ENCODE measurements at places on chromosomes 12 and 14. TPM values are rescaled to one million over a fixed set of nuclear protein-coding genes. Genes with fewer than 3 reads are reported as not detected.

The YLPM1 gene
- 40.7 TPM for total RNA-seq

The GLIPR1L1 gene
- not detected for total RNA-seq

The POMT2 gene
- total RNA-seq: 21.0 TPM

The NKX2-8 gene
- total RNA-seq: not detected

The TMEM117 gene
- 20.1 TPM for total RNA-seq

The ANO4 gene
- 0.41 TPM for total RNA-seq

The C12orf42 gene
- not detected for total RNA-seq

The COQ6 gene
- total RNA-seq: 31.6 TPM

The ARF3 gene
- 37.9 TPM for total RNA-seq

The IL26 gene
- total RNA-seq: not detected

- DNase-seq: no peak
Measured at GRCh38 chr12:9331218-9331626, 123.0 kb upstream of the PZP start.

- no peak for DNase-seq
Measured at GRCh38 chr14:103301512-103302354, 32.3 kb upstream of the EIF5 start.

DNA sequence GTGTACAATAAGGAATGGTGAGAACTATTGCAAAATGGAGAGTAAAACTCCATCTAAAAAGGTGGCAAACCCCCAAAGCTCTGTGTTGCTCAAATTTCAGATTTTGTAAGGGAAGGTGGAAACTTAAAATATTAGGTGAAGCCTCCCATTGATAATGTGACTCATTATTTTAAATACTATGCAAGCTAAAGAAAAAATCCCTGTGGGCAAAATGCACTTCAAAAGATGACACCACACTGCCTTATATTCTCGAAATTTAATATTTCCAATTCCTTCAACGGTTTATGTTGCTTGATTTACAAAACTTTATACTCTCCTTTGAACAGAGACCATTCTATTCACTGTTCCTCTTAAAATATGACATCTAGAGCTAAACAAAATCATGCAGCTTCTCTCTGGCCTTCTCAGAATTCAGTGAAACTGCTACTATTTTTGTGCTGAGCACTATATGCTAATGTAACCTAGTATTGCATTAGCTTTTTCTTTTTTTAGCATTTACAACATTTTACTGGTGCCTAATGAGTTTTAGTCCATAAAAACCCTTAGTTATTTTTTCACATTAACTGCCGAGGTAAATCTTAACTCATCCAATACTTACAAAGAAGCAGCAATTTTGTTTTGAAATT lies 297.7 kb downstream of the SYT1 start:
- no peak for DNase-seq

DNA sequence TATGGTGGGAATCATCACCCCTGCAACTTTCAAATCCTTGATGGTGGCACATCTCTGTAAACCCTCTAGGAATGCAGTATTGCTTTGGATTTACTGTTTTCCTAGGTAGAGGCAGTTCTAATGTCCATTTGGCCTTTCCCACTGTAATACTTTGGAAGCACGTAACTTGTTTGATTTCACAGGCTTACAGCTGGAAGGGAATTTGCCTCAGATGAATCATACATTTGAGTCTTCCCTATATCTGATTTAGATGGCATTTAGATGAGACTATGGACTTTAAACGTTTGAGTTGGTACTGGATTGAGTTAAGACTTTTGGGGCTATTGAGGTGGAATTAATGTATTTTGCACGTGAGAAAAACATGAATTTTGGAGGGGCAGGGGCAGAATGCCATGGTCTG lies 35.9 kb downstream of the DAAM1 start:
- no peak for DNase-seq

- no peak for DNase-seq
Measured at GRCh38 chr12:115794659-115795081, 482.8 kb downstream of the MED13L start.

GRCh38 chr12:20245491-20245890 lies 122.8 kb upstream of the PDE3A start:
- no peak for DNase-seq

GRCh38 chr12:60100160-60100559 lies 504.3 kb downstream of the SLC16A7 start:
- DNase-seq: no peak

DNA sequence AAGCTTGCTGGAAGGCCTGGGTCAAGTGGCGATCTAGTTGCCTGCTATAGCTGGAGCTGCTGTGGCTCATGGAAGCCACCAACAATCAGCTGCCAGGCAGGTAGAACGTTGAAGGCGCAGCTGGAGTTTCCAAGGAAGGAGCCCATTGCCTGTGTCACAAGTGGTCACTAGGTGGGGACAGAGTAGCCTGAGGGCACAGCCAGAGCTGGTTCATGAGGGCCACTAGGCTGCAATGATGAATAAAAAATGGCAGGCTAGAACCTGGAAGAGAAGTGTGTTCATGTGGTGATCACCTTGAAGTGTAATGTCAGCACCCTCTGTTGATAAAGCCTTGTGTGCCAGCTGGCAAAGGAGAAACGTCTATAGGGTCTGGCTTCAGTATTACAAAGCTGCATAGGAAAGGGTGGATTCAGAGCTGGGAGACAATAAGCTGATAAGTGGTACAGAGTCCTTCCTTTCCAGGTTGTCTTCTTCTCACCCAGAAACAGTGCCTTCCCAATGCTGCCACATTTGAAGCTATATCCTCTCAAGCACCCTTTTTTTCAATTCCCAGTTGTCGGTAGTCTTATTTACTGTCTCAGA lies 165.8 kb downstream of the EMP1 start:
- peak; percentile 71 for DNase-seq

GRCh38 chr12:32049956-32050355 lies 56.7 kb upstream of the BICD1 start:
- no peak for DNase-seq

DNA sequence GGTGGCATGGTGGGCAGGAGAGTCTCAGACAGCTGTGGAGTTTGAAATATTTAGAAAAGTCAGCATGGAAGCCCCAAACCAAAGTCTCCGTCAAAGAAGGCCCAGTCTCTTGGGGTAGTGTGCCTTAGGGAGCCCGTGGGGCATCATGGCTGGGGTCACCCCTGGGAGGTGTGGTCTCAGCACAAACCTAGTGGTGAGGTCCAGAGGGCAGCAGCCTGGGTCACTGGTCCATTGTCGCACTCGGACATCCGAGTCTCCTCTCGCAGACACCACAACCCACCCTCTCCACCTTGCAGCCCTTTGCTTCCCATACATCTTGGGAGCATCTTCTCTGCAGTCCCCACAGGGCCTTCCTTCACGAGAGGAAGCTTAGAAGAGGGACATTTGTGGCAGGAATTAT lies 588.0 kb upstream of the TMEM132C start:
- DNase-seq: no peak

- DNase-seq: no peak
Measured at GRCh38 chr14:59398841-59399240, 66.3 kb downstream of the GPR135 start.
